Anterior cingulate cortex (tissue), 58 donors: ENCODE measurements at places on chromosomes 11 and 22.

DNA sequence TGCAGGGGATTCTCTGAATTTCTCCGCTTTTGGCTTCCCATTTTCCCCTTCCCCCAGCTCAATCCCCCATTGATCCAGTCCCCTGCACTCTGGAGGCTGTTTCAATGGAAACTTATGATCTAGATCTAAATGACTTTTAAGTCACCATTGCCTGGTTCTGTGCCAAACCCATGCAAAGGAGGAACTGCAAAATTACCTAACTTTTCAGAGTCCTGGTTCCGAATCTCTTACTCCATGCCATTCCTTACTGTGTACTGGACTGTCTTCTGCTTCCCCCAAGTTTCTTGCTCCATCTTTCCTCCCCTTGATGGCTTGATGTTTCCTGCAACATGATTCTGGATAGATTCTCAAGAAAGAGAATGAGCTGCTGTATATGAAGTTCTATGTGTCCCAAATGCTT is 327.8 kb downstream of the MIAT start:
- DNase-seq = no peak

DNA sequence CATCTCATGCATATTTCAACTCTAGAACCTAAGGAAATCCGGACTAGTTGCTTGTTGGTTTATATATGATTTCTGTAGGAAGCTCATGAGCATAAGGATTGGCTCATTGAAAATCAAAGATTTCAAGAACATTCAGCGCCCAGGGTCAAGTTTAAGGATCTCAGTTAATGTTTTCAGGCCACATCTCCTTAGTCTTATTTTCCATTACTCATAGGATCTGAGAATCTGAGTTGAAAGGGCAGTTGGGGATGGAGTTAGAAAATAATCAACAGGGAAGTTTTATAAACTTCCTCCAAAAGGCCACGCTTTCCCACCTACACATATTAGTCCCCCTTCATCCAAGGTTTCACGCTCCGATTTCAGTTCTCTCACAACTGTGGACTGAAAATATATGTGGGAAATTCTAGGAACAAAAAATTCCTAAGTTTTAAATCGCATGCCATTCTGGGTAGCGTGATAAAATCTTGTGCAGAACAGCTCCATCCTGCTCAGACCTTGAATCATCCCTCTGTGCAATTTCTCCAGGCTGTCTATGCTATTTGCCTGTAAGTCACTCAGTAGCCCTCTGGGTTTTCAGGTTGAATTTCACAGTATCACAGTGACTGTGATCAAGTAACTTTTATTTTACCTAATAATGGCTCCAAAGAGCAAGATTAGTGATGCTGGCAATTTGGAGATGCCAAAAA is 160.2 kb downstream of the KIRREL3 start:
- DNase-seq = no peak

GRCh38 chr11:134181707-134182106 is 42.1 kb downstream of the NCAPD3 start:
- DNase-seq = no peak

DNA sequence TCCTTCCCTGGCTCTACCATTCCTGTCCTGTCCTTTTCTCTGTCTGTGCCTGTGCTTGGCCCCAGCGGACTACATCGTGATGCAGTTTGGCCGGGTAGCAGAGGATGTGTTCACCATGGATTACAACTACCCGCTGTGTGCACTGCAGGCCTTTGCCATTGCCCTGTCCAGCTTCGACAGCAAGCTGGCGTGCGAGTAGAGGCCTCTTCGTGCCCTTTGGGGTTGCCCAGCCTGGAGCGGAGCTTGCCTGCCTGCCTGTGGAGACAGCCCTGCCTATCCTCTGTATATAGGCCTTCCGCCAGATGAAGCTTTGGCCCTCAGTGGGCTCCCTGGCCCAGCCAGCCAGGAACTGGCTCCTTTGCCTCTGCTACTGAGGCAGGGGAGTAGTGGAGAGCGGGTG is 20.4 kb downstream of the TUB start:
- DNase-seq = no peak

- no peak for DNase-seq
Observed at GRCh38 chr11:75524665-75525432, 892 bp downstream of the GDPD5 start.

GRCh38 chr11:36427876-36428275 is 82.2 kb downstream of the TRAF6 start:
- no peak for DNase-seq

DNA sequence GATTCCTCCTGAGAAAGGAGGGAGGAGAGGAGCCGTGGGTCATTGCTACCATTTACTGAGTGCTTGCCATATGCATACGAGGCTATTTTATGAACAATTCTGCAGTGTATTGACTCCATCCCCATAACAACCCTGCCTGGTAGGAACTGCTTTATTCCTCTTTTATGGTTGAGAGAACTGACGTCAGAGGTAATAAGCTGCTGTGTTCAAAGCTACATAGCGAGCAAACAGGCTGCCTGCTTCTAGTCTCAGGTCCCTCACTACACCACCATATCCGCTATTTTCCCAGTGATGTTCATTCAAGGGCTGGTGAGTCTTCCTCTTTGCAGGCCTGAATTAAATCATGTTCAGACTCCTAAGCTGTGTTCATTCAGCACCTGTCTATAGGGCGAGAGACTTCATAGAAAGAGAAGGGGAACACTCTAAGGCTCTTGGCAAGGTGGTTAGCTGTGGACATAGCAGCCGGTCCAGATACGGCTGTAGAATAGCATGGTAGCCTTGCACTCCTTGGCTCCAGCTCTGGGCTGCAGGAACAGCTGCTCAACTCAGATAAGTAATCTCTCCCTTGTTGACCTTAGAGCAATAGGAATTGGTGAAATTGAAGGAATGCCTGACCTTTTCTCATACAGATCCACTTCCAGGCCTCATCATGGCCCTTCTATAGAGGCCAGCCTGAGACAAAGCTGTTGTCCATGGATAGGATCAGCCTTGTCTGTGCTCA is 82.6 kb downstream of the MICAL2 start:
- DNase-seq = no peak

DNA sequence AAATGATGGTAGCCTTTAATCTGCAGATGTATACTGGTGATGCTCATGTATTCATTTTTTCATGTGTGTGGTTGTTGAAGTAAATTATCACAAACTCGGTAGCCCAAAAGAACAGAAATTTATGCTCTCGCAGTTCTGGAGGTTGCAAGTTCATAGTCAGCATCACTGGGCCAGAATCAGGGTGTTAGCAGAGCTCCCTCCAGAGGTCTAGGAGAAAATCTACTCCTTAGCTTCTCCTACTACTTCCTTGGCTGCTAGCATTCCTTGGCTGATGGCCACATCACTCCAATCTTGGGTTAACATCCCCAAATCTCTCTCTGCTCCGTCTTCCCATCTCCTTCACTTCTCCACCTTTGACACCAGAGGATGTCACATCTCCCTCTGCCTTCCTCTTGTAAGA is 45.3 kb upstream of the GALNT18 start:
- DNase-seq = no peak

- no peak for DNase-seq
Observed at GRCh38 chr11:111949519-111950426, 12.6 kb downstream of the DIXDC1 start.

GRCh38 chr11:121634889-121635288 is 182.1 kb upstream of the SORL1-AS1 start:
- DNase-seq = no peak

GRCh38 chr11:65703846-65704245 is 8.2 kb upstream of the KAT5 start:
- DNase-seq = no peak

DNA sequence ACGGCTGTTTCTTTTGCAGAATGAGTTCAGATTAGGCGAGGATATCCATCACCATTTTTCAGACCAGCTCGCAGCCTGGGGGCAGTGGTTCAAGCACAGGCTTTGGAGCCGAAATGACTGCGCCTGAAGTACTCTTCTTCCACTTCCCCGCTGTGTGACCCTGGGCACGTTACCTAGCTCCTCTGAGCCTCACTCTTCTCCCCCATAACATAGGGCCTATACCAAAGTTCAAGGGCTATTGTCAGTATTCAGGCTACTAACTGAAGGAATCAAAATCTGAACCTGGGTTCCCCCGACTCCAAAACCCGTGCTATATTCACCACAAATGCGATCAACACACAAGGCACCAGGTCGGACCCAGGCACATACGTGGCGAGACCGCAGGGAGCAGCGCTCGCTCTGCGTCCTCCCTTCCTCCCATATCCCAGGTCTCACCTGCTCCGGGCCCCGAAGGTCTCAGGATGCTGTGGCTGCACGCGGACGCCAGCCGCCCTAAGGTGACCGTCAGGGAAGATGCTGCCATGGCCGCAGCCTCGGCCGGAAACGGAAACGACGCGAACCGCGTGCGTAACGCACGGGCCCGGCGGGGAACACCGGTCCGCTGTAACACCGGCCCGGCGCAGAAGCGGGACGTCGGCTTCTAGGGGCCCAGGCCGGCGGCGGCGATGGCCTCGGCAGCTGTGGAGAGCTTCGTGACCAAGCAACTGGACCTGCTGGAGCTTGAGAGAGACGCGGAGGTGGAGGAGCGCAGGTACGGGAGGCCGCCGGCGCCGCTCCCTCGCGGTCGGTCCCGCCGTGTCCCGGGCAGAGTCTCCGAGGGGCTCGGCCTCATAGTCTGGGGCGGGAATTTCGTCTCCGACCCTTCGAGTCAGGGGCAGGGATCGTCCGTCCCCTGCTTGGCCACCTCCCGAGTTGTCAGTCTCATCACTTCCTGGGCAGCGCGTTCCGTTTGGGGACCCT is at the start of the genes IGHMBP2 and MRPL21:
IGHMBP2 (plus strand) TSS at position 604 of the 960 bp plus-strand sequence; CDS start at position 666, 62 bp downstream.
MRPL21 (minus strand) TSS at position 545 of the 960 bp plus-strand sequence; CDS start at position 523, 22 bp downstream.
- DNase-seq = peak; percentile 84

DNA sequence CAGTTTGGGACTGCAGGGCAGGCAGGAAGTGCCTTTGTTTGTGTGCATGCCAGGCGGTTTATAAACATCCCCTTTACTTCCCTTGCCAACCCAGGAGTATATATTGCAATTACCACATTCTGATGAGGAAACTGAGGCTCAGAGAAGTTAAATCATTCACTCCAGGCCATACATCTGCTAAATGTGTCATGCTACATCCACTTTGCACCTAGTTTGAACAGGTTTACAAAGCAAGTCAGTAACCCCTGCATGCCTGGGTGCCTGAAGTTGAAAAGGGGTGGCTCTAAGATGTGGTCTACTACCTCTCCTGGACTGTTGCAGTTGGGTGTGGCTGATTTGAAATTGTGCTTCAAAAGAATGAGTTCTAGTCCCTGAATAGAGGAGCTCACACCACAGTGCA is 23.6 kb downstream of the FLI1 start:
- no peak for DNase-seq

DNA sequence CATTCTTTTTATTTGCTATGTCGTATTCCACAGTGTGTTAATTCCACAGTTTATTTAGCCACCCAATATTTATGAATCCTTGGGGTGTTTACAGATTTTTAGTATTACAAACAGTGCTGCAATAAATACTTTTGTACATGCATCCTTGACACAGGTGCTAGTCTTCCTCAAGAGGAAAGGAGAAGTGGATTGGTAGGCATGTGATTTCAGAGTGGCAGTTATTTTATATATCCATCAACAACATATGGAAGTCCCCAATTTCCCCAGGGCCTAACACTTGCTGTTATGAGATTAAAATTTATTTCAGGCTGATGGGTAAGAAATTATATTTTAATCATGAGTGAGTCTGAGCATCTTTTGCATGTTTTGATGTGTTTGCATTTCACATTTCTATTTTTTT is 17.9 kb downstream of the TRIM44 start:
- DNase-seq = no peak

GRCh38 chr11:66100272-66101065 is 30.4 kb downstream of the PACS1 start:
- peak; percentile 35 for DNase-seq

- no peak for DNase-seq
Observed at GRCh38 chr11:12991426-12991825, 17.7 kb upstream of the RASSF10 start.

- peak; percentile 15 for DNase-seq
Observed at GRCh38 chr11:7348432-7349304, 97.0 kb downstream of the SYT9 start.

DNA sequence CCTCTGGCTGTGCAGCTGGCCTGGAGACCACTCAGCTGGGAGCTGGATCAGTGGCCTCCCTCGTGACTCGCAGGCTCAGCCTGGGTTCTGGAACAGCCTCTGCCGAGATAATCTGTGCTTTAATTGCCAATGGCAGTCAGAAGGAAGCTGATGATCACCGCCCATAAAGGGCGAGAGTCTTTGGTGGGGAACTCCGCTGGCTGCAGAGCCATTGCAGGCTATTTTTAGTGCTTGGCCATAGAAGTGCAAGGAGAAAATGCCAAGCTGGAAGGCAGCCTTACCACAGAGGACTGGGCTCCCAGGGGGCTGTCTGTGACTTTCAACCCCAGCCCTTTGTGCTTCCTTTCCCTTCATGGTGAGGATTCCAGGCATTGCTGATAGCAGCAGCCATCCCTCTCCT is 62.2 kb upstream of the TENM4 start:
- DNase-seq = no peak

GRCh38 chr11:41461057-41461681 is 1.7 kb upstream of the LRRC4C start:
- DNase-seq = no peak

- DNase-seq = no peak
Observed at GRCh38 chr11:110069158-110069737, 23.9 kb upstream of the ZC3H12C start.

DNA sequence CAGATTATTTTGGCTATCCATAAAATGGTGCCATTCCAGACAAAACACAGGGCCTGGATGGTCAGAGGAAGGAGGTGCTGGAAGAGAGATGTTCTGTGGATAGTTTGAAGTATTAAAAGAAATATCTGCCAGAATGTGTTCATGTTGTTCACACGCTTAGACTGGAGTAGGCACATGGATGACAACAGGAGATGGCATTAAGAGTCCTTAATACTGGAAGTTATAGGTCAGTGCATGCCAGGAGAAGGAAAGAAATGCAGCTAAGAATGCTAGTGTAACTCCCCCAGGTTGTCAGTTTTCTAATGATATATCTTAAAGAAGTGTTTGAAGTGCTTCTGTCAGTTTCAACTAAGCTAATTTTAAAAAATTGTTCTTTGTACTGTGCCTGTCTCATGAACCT is 20.2 kb downstream of the KREMEN1 start:
- no peak for DNase-seq

- no peak for DNase-seq
Observed at GRCh38 chr11:105357146-105357545, 217.6 kb upstream of the CARD18 start.

DNA sequence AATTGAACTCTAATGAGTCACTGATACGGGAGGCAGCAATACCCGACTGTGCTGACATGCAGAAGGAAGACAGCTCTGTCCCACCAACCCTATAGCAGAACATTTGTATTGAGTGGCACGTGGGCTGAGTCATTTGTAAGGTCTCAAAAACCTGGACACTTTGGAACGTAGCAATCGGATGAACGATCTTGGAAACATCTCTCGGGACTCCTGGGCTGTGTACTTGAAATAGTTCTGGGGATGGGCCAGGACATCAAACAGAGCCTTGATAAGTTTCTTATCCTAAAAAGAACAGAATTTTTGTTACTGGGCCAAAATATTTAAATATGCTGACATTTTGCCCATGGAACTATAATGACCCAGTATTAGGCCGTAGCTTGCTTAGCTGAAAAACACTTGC is 17.1 kb upstream of the NRIP3 start:
- DNase-seq = no peak

DNA sequence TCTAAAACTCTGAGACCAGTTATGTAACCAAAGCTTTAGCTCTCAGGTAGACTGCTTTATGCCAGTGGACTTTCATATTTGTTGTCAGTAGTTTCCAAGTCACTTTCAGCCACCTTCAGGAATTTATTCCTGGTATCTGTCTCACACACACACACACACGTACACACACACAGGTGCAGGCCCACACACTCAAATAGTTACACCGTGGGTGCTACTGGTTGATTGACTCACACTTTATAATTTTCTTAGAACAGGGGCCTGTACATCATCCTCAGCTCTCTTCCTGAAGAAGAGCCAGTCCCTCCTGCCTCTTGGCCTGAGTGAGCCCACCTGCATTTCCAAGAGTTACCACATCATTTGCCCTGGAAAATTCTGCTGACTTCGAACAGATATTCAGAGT is 555.2 kb downstream of the SOX6 start:
- DNase-seq = no peak
